Ovary (tissue), 10 donors: ENCODE measurements at places on chromosomes 13 and 19.
A peak's percentile ranks its signal among the peaks of the same experiment; 100 is the strongest.

DNA sequence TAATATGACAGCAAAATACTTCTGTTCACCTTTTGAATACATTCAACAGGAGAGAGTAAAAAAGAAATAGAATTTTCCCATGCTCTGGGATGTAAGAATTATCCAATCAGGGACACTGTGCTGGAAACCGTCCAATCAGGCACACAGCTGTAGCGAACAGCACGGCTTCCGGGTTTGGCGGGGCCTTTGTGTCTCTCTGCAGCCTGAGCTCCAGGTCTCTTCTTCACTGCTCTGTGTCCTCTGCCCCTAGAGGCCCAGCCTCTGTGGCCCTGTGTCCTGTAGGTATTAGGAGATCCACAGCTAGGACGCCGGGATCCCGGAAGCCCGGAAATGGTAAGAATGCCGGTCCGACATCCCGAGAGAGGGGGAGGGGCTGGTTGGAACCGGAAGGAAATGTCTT, 92.7 kb downstream of the ZNF737 start:
- no peak for DNase-seq

DNA sequence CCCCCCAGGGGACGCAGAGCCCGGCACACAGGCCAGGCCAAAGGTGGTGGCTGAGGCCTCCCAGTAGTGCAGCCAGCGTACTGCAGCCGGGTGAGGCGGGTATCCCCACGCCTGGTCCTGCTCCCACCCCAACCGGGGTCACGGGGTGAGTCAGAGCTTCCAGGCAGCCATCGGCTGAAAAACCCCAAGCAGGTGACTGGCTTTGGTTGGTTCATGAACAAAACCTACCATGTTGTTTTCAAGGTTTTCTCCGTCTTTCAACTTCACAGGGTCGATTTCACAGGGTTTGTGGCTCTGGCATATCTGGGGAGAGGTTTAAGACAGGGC, 42.1 kb upstream of the C13orf46 start:
- DNase-seq = no peak

GRCh38 chr19:42129399-42130253, 2.6 kb downstream of the POU2F2 start:
- DNase-seq = no peak

DNA sequence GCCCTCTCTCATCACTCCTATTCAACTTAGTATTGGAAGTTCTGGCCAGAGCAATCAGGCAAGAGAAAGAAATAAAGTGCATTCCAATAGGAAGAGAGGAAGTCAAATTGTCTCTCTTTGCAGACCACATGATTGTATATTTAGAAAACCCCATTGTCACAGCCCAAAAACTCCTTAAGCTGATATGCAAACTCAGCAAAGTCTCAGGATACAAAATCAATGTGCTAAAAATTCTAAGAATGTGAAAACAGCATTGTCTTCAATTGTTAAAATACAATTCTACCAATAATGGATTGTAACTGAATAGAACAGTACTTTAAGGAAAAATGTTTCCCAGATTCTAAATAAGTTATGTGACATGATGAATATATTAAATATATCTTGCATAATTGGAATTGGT, 2269.2 kb upstream of the PCDH20 start:
- DNase-seq = no peak

DNA sequence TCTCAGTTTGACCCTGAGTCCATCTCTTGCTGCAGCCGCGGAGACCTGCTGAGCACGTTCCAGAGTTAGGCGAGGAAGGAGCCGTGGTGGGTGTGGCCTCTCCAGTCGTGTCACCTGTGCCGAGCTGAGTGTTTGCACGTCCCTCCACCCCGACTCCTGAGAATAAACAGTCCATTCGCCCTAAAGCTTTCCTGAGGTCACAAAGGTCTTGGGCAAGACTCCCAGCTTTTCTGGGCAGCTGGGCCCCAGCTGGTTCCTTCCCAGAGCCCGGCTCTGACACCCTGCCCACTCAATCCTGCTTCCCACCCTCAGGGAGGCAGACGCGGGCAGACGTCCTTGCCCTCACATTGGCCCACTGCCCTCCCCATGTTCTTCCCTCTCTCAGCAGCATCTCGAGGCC, 142.2 kb downstream of the KCTD15 start:
- no peak for DNase-seq

- DNase-seq = no peak
Measured at GRCh38 chr19:16160943-16161560, 12.3 kb downstream of the CIB3 start.

- DNase-seq = no peak
Measured at GRCh38 chr13:90622541-90622940, 724.9 kb upstream of the MIR17HG start.

DNA sequence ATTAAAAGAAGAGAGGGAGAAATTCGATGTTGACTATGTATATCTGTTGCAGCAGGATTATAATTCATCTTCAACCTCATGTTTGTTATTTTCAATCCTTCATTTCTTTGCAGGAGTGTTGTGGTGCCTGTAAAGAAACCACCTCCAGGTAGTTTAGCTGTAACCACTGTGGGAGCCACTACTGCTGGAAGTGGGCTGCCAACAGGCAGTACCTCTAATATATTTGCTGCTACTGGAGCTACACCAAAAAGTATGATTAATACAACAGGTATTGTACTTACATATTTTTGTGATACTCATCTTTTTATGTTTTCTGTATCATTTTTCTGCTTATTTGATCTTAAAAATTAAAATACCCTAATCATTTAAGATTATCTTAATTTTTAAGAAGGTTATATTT, 266.5 kb downstream of the NBEA start:
- DNase-seq = no peak

- DNase-seq = no peak
Measured at GRCh38 chr13:31765138-31765785, 25.9 kb downstream of the RXFP2 start.

DNA sequence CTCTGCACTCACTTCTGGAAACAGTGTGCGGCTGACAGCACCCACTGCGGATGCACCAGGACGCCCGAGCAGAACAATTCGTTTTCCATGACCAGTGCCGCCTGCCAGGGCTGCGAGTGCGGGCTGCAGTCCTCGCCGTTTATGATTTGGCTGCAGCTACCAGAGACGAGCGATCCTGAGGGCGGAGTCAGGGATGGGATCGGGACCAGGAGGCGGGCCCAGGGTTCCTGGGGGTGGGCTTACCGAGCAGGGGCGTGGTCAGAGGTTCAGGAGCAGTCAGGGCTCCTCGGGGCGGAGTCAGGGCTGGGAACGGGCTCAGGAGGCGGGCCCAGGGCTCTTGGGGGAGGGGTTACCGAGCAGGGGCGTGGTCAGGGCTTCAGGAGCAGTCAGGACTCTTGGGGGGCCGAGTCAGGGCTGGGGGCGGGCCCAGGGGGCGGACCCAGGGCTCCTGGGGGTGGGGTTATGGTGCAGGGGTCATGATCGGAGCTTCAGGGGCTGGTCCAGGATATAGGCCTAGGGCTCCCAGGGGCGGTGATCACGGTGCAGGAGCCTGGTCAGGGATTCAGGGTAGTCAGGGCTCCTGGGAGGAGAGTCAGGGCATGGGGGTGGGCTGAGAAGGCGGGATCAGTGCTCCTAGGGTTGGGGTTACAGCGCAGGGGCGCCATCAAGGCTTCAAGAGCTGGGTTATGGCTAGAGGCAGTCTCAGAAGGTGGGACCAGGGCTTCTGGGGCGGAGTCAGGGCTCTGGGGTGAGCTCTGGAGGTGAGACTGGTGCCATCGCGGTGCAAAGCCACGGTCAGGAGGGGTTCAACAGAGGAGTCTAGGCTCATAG, 1.7 kb downstream of the KLK4 start:
- no peak for DNase-seq

DNA sequence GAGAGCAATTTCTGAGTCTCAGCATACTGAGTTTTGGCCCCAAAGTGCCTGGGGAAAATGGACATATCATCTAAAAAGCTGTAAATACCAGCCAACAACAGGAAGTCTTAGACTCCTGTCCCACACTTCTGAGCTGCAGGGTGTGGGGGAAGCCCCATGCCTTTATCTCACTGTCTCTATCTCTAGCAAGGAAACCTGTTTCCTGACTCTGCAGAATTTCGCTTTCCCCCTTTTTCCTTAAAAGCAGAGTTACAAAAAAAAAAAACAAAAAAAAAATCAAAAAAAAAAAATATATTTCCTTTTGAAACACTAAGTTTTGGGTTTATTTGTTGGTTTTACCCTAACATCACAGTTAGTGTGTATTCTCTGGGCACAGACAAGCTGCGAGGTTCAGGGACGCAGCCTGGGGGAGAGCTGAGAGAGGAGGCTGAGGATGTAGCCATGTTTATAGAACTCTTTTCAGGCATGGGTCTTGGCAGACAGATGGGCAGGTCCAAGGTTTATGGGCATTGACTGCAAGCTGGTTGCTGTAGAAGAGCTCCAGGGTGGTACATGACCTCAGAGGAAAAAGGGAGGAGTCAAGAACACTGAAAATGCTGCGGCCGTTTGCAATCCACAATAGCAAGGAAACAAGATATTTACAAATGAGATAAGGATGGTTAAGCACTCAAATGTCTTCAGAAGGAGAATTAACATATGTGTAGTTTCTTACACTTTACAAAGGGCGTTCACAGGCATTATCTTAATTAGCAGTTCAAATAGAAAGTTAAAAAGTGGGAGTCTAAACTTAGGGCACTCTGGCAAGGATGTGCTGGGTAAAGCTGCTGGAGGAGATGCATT, 4.9 kb downstream of the MBNL2 start:
- no peak for DNase-seq

- DNase-seq = no peak
Measured at GRCh38 chr19:39506944-39507714, 7.8 kb upstream of the SELENOV start.

DNA sequence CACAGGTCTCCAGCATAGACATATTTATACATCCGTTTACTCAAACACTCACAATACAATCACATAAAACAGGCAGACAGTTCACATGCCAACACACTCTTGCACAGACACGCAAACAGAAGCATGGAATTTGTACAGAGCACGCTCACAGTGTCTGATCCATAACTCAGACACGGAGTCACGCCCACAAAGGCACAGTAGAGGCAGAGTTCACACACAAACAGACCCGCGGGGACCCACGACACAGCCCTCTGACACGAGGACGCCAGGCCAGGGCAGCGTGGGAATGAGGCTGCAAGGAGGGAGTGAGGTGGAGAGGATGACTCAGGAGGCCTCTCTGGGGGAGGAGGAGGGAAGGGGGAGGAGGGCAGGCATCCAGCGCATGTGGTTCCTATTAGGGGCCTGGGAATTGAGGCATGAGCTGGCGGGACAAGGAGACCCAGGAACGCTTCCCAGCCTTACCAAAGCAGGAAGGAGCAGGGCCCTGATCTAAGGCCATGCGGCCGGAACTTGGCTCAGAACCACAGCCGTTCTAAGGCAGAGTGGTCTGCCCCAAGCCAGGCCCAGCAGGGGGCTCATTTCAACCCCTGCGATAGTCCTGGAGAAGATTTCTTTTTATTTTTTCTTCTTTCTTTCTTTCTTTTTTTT, 9.1 kb upstream of the OLFM2 start:
- DNase-seq = peak; percentile 91

DNA sequence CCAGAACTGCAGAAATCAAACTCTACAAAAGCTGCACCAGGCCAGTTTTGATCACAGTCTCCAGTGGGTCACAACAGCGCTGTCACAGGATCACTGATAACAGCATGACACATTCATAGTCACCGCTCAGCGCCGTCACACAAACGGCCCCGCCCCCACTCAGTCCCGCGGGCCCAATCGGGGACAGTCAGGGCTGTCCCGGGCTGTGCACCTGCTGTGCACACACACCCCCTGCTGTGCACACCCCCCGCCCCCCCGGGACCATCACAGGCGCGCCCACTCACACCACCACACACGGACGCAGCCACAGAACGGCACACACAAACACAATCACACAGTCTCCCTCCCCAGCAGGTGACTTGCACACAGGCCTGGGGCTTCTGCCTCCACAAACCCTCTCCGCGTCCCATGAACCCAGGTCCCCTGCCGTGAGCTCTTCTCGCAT, 435 bp upstream of the ZNF382 start:
- no peak for DNase-seq

GRCh38 chr13:112530861-112531260, 57.1 kb downstream of the TUBGCP3 start:
- DNase-seq = no peak

DNA sequence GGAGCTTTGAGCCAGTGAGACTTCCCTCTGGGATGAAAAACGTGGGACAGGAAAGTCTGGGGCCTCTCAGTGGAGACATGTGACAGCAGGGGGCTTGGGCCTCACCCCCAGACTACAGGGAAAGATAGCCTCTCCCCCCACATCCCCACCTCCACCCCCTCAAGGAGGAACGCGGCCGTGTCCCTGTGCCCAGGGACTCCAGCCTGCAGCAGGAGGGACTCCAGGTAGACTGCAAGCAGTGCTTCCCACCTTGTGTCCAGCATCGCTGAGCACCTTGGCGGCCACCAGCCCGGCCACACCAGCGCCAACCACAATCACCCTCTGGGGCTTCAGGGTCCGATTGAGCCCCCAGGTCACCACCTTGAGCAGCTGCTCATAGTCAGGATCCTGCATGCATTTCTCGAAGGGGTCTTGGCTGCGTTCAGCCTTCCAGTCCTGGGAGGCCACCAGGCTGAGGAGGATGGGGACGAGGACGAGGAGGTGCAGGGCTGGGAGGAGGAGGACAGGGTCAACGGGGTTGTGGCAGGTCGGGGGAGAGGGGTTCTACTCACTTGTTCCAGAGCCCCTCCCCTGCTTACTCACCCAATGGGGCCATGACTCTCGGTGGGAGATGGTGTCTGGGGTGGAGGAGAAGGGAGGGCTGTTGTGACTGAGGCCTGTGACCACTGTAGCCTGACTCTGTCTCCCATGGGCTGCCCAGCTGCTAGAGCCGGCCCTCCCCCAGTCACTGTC, 955 bp downstream of the IL4I1 start:
- DNase-seq = no peak

- DNase-seq = peak; percentile 86
Measured at GRCh38 chr19:37817180-37817981, 38.0 kb upstream of the ZNF573 start.
